ENCODE measurements at places on chromosomes 1 and 21.

GRCh38 chr1:174815036-174815435 is 184.7 kb upstream of the CACYBP start:
- DNase-seq = peak; percentile 46

- DNase-seq = no peak
Observed at GRCh38 chr1:234214911-234215892, 158.1 kb upstream of the COA6 start.

GRCh38 chr21:46363698-46364097 is 39.7 kb downstream of the PCNT start:
- DNase-seq = no peak

DNA sequence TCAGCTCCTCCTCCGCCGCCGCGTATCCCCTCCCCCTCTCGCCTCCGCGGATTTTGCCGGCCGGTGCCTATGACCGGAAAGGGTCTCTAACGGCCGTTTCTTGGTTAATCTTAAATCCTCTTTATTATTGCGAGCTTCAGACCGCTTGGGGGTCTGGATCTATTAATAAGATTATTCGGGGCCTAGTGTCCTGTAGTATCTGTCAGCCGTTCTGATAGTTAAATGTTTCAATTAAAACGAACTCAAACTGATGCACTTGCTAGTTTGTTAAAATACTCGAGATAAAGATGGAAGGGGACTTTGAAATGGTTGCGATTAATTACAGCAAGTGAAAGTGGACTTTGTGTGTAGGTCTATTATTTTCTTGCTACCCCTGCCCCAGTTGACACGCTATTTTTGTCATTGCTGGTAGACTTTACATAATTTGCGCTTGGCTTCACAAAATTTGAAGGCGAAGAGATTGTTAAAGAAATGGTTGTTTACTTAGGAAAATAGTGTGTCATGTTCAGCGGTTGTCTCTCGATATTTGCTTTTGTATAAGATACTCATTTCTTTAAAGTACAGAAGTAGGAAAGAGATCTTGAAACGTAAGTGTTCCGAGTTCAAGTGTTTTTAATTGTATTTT is 779 bp downstream of the SON start:
- no peak for DNase-seq

- peak; percentile 55 for DNase-seq
Observed at GRCh38 chr1:247373721-247374141, 42.1 kb upstream of the ZNF496 start.

DNA sequence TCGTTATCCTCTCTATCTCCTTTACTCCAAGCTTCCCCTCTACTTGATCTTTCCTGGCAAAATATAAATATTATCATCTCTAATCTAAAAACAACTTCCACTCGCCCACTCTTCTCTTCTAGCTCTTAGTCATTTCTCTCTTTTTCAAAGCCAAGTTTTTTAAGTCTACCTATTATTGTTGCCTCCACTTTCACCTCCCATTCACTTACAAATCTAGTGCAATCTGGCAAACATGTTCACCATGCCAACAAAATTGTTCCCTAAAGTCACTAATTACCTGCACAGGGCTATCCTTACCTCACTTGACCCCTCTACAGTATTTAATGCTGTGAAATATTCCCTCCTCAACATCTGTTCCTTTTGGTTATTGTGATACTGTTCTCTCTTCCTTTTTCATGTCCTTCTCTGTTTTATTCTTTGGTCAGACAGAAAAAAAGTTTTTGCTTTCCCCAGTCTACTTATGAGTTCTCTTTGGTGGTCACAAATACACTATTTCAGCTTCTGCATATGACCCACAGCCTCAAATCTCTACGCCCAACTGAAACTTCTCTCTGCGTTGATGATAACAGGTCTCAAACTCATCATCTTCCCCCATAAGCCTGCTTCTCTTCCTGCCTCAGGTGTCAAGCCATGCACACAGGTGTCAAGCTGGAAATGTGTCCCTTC is 31.9 kb upstream of the RAP1A start:
- no peak for DNase-seq

- no peak for DNase-seq
Observed at GRCh38 chr1:236618507-236618906, 14.2 kb upstream of the HEATR1 start.

- no peak for DNase-seq
Observed at GRCh38 chr1:19065526-19066247, 109.2 kb upstream of the IFFO2 start.

GRCh38 chr1:151166505-151166956 is 587 bp downstream of the SCNM1 start:
- DNase-seq = no peak

- no peak for DNase-seq
Observed at GRCh38 chr1:3130268-3130667, 61.3 kb downstream of the PRDM16 start.

GRCh38 chr1:32349211-32349708 is 13.0 kb downstream of the FAM229A start:
- DNase-seq = no peak

- DNase-seq = no peak
Observed at GRCh38 chr1:81151206-81151605, 649.5 kb upstream of the ADGRL2 start.

GRCh38 chr1:178632653-178633052 is 92.4 kb upstream of the RALGPS2 start:
- DNase-seq = peak; percentile 80

GRCh38 chr1:234969581-234970400 is 158.8 kb downstream of the TOMM20 start:
- DNase-seq = peak; percentile 80

DNA sequence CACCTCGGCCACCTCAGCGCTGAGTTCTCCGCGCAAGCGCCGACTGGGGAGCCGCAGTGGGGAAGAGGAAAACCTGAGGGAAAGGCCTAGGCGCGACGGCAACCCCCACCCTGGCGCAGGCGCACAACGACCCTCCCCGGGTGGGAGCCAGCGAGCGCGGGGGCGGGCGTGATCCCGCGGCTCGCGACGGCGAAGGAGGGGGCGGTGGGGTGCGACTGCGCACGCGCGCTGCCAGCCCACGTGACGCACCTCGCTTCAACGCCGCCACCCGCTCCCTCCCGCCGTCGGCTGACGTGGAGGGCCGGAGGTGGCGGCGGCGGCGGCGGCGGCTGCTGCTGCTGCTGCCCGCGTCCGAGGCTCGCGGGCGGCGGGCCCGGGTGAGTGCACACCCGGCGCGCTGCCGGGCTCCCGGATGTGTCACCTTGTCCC is at the start of the genes PIGP and TTC3:
PIGP (minus strand) TSS at position 84 of the 429 bp plus-strand sequence. CDS start 556 bp downstream, outside the sequence.
TTC3 (plus strand) TSS at position 267 of the 429 bp plus-strand sequence. CDS start 14,004 bp downstream, outside the sequence.
- peak; percentile 99 for DNase-seq

DNA sequence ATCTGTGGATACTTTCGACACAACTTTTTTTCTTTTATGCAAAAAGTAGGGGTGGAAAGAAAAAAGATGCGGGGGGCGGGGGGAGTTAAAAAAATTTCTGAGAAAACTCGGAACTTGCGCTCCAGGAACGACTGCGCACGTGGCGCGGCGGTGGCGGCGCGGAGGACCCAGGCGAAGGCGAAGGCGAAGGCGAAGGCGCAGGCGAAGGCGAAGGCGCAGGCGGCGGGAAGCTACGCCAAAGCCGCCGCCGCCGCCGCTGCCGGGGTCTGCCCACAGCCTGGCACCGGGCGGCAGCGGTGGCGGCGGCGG is 208 bp upstream of the BARHL2 start:
- DNase-seq = no peak

DNA sequence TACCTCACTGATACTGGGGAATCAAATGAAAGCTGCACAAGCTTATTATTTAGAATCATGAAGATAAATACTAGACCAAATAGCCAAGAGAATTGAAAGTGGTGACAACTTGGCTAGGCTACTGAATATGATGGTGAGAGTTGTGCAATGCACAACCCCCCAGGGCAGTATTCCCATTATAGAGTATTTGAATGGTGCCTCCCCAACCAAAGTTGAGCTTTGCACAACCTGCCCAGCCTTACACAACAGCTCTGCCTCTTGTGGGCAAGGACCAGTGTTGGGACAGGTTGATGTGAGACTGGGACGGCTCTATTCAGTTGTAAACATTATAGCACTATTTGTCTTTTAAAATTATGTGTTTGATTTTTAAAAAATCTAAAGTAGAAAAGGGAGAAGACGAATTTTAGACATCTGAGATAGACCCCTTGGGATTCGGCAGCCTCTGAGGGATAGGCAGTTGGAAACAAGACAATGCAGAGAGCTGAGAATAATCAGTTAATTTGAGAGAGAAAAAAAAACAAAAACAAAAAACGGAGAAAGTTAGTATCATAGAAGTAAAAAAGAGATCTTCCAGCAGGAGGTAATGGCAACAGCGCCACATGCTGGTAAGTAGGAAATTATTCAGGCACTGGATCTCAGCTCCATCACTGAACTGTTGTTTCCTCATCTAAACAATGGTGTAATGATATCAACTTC is 91.0 kb upstream of the KCNA3 start:
- DNase-seq = peak; percentile 65

GRCh38 chr21:28883931-28884330 is 108.7 kb downstream of the LTN1 start:
- no peak for DNase-seq

DNA sequence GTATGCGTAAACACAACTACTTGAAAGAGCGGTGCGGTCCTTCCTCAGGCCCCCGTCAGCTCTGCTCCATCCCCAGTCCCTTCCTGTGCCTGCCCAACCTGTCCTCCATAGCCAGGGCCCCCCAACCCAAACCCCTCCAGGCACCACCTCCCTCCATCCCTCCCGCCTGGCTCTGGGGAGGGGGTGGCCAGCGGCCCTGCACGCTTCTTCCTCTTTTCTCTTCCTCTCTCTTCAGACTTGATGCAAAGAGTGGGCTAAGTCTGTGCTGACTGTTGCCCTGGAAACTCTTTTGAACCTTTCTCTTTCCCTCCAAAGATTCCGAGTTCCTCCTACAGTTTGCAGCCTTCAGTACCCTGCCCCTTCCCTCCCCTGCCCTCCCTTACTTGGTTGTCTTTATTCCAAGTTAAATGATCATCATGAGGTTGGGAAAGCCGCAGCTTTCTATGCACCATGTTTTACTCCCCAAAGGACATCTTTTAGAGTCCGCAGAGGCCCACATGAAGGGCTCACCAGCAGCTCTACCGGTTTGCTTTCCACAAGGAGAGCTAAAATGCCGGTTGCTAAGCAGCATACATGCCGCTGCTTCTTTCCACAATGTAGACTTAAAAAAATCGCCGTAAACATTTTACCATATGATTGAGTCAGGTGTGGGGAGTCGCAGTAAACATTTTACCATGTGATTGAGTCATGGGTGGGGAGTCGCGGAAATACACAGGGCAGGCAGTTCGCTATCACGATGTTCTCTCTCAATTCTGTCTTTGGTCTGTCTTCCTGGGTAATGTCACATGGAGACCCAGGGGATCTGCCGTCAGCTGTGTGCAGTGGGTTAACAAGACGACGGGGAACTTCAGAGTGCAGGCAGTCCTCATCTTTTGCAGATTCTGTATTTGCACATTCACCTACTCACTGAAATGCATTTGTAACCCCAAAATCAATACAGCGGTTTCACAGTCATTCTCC is 525.3 kb downstream of the KIF26B start:
- DNase-seq = no peak

GRCh38 chr1:189431447-189431846 is 1046.2 kb downstream of the BRINP3 start:
- peak; percentile 16 for DNase-seq

DNA sequence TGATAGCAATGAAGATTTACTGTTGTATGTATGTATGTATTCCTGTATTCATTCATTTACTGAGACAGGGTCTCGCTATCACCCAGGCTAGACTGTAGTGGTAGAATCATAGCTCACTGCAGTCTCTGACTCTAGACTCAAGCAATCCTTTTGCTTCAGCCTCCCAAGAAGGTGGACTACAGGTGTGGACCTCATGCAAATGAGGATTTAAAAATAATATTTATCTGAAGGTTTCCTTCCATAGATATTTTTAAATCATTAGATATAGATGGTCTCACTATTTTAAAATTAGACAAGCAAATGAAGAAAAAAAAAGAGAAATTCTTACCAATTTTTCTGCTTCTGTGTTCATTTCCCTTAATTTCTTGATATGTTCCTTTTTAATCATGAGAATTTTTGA is 27.0 kb downstream of the MIXL1 start:
- DNase-seq = no peak

GRCh38 chr1:21572221-21572620 is 63.0 kb downstream of the ALPL start:
- DNase-seq = no peak

DNA sequence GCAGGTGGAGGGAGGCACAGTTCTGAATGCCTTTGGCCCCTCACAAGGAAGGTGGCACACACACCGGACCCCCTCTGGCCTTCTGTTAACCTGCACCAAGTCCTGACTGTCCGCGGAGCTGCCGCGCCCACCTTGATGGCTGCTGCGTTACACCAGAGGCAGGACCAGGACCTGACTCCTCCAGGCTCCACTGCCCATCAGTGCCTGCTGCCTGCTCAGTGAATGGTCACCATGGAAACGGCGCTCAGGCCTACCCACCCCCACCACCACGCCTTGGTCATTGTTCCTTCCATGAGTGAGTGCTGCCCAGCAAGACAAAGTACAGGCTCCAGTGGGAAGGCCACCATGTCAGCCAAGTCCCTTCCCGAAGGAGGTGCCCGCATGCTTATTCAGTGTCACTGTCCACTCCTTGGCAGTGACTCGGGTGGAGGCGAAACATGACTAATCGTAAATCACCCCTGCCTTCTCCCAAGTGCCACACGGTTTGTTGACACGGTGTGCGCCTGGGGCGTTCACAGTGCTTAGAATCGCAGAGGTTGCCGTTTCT is 57.3 kb downstream of the SLC37A1 start:
- DNase-seq = peak; percentile 49

DNA sequence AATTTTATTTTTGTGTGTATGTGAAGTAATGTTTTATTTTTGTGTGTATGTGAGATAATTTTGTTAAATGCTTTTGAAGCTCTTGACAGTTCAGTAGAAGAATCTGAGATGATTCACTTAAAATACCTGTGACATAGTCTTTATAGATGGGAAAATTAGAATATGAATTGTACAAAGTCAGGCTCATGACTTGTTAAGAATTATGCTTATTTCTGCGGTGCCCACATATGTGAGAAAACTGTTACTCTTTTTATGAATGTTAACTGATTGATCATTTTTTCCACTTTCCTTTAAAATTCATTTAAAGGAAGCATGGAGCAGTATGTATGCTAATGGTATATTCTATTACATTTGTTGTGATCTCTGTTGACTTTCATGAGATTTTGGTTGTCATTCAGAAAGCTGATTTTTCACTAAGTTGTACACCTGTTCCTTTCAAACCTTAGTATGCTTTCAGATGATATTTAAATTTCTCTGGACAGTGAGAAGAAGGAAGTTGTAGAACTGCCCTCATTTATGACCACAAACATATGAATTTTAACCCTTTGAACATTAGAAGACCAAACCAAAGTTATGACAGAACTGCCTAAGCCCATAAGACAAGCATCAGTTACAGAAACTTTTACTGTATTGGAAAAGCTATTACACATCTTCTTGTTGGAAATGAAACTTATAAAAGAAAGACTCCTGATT is 110.1 kb downstream of the POU2F1 start:
- DNase-seq = no peak

GRCh38 chr1:11320153-11320936 is 47.3 kb downstream of the UBIAD1 start:
- peak; percentile 24 for DNase-seq
